ENCODE measurements at places on chromosomes 11 and 22. TPM values are rescaled to one million over a fixed set of nuclear protein-coding genes. Genes with fewer than 3 reads are reported as not detected.

- H3K27ac ChIP-seq, result no peak overlapping the region
- no peaks in the 10 kb centered on the region for H3K36me3 ChIP-seq
- no peak for DNase-seq
- H3K4me1 ChIP-seq, result no peaks in the 10 kb centered on the region
Measured at GRCh38 chr22:29163808-29164207, 41.9 kb upstream of the EMID1 start.

GRCh38 chr22:46900549-46900948 is 138.1 kb downstream of the TBC1D22A start:
- no peaks in the 10 kb centered on the region for H3K36me3 ChIP-seq
- H3K27ac ChIP-seq, result no peak overlapping the region

- H3K27me3 ChIP-seq, result no peaks in the 10 kb centered on the region
- no peak overlapping the region for H3K27ac ChIP-seq
- DNase-seq, result no peak
Measured at GRCh38 chr11:26741036-26741435, 19.2 kb upstream of the SLC5A12 start.

SLC22A6 gene
- not detected for total RNA-seq

DNA sequence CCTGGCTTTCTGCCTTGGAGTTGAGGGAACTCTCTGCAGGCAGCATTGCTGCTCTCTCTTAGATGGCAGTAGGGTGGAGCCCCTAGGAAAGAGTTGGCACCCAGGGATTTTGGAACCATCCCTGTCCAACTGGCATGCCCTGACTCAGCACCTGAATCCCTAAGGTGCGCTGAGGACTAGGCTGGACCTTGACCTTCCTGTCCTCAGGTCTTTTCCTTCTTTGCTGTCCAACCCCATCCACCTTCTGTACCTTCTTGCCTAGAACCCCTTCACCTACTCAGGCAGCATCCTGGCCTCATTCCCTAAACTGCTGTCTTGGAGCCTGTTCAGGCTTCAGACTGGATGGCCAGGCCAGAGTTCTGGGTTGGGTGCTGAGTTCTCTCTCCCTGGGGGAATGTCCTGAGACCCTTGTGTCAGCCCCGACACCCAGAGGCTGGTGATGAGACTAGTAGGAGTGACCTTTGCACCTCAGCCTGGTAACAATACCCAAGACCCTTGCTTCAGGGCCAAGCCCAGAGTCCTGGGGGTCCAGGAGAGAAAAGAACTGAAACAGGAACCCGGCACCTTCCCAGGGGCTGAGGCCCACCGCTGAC is 2.5 kb upstream of the POLD4 start:
- H3K36me3 ChIP-seq, result no peaks in the 10 kb centered on the region
- H3K27ac ChIP-seq, result peak overlapping the region; percentile 98
- H3K4me1 ChIP-seq, result peaks cover 30% of the 10 kb centered on the region
- H3K27me3 ChIP-seq, result no peaks in the 10 kb centered on the region

DNA sequence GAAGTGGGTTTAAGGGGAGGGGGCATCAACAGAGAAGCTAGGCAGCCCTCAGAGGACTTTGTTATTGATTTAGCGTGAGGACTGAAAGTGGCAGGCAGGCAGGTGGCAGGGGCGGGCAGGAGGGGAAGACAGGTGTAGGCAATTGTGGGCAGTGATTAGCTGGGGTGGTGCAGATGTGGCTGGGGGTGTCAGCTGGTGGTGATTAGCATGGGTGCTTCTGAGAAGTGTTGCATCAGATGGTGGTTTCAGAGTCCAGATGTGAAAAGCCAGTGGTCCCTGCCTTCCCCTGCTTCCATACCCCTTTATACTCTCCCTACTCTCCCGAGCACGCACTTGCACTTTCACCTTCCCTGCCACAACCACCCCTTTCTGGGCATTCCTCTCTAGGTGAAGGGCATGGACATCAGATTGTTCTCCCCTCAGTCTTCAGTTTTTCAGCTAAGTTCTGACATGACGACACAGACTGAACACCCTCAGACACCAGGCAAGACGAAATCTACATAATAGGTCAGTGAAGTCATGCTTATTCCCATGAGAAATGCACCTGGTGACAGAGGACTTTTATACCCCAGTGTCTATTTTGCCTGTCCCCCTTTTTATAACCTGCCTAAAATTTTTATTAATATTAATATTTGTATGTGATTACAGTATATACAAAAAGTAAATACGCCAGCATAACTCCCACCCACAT is 435.7 kb upstream of the CADM1 start:
- no peak for DNase-seq
- no peaks in the 10 kb centered on the region for H3K27me3 ChIP-seq
- H3K4me3 ChIP-seq, result no peak overlapping the region
- no peaks in the 10 kb centered on the region for H3K36me3 ChIP-seq
- no peaks in the 10 kb centered on the region for H3K4me1 ChIP-seq
- H3K27ac ChIP-seq, result no peak overlapping the region

FXYD6 gene
- 20.3 TPM for total RNA-seq

DCHS1 gene
- 13.8 TPM for total RNA-seq

MTCH2 gene
- 46.0 TPM for total RNA-seq

DNA sequence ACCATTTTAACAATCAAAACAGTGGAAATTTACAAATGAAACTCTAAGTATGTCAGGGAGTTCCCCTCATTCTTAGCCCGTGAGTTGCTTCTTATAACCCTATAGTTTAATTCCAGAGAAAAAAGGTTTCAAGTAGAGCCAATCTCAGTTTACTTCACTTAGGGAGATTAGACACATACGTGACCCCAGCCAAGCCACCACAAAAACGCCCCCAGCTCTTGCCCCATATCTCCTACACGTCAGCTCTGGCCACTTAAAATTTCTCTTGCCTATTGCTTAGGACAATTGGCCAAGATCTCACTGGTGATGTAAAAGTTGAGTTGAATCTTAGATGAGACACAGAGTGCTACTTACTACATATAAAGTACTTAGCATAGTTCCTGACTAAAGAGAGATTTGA is 166.4 kb downstream of the ETS1 start:
- H3K27me3 ChIP-seq, result no peaks in the 10 kb centered on the region
- H3K27ac ChIP-seq, result no peak overlapping the region
- no peak for DNase-seq
- no peaks in the 10 kb centered on the region for H3K36me3 ChIP-seq

DNA sequence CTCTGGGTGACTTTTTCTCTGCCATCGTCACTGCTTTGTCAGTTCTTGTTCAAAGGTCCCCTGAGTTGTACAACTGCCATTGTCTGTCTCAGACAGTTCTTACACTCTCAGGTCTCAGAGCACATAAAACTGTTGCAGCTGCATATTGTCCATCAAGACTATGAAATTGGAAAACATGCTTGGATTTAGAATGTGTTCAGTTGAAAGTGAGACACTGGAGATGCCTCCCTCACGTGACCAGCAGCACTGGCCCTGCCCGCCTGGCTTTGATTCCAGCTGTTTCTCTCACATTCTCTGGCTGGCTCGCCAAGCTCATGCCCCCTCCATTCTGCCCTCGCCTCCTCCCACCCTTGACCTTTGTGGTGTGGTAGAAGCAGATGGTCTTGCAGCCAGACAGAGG is 244.2 kb downstream of the NTM start:
- H3K4me3 ChIP-seq, result no peak overlapping the region
- no peak for DNase-seq
- no peak overlapping the region for H3K27ac ChIP-seq
- peaks cover 7% of the 10 kb centered on the region for H3K27me3 ChIP-seq

DNA sequence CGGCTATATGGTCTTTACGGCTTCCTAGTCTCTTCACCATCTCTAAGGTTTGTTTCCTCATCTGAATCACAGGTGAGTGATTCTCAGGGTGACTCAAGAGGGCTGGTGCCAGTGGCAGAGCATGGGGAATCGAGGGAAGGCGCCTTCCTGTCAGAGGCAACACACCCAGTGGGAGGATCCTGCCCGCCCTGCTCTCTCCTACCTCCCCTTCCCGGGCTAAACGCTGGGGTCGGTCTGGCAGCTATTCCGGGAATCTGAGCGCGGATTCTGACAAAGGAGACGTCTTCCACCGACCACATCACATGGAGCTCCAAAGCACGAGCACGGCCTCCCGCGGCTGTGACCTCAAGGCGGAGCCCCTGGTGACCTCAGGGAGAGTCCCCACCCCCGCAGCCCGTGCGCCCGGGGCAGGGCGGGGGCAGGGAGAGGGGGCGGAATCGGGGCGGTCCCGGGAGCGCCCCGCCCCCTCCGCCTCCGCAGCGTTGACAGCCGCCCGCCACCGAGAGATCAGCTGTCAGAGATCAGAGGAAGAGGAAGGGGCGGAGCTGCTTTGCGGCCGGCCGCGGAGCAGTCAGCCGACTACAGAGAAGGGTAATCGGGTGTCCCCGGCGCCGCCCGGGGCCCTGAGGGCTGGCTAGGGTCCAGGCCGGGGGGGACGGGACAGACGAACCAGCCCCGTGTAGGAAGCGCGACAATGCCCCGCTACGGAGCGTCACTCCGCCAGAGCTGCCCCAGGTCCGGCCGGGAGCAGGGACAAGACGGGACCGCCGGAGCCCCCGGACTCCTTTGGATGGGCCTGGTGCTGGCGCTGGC is at the start of gene SMPD1:
Gene SMPD1, plus strand, starts transcription at position 570 of the 813 bp plus-strand sequence. Its CDS starts 125 bp downstream, at position 695.
- no peaks in the 10 kb centered on the region for H3K27me3 ChIP-seq
- H3K4me3 ChIP-seq, result peak within 1 kb of the TSS; percentile 86
- H3K4me1 ChIP-seq, result peaks cover 10% of the 10 kb centered on the region
- H3K27ac ChIP-seq, result peak within 1 kb of the TSS; percentile 96

TRIM49 gene
- total RNA-seq, result not detected

- H3K27me3 ChIP-seq, result no peaks in the 10 kb centered on the region
- H3K36me3 ChIP-seq, result peaks cover 8% of the 10 kb centered on the region
- no peak for DNase-seq
- H3K4me3 ChIP-seq, result no peak overlapping the region
- no peak overlapping the region for H3K27ac ChIP-seq
- H3K4me1 ChIP-seq, result peaks cover 6% of the 10 kb centered on the region
Measured at GRCh38 chr22:32409977-32410376, 2.1 kb downstream of the RTCB start.

DNA sequence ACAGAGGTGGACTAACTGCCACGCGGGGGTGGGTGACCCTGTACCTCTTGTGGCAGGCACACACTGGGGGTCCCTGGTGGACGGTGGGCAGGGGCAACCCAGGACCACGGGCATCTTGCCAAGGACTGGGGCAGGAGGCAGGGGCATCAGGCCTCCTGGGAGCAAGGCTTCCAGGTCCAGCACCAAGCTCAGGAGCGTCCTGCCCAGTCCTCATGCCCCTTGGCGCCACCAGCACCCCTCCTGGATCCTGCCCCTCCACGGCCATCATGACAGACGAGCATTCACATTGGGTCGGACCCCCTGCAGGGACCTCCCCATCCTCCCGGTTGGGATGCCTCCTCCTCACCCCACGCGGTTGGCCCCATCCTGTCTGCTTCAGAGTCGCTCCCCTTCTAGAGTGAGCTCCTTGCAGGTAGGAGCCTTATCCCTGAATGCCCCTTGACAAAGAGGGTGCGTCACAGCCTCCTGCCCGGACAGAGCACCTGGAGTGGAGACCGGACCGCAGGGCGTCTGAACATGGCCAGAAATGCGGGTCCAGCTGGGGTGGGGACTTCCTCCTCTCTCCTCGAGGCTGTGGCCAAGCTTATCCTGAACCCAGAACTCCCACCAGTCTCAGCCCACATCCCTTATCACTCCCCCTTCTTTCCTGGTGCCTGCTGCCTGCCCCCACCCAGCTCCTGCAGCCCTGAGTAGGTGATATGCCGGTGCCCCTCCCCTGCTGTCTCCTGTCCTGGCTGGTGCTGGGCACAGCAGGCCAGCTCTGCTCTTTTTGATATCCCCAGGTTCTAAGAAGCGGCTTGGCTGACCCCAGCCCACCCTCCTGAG is 40.3 kb downstream of the IGF2 start:
- peaks cover 4% of the 10 kb centered on the region for H3K4me1 ChIP-seq
- no peak overlapping the region for H3K4me3 ChIP-seq
- peak; percentile 46 for DNase-seq
- H3K27ac ChIP-seq, result no peak overlapping the region

DNA sequence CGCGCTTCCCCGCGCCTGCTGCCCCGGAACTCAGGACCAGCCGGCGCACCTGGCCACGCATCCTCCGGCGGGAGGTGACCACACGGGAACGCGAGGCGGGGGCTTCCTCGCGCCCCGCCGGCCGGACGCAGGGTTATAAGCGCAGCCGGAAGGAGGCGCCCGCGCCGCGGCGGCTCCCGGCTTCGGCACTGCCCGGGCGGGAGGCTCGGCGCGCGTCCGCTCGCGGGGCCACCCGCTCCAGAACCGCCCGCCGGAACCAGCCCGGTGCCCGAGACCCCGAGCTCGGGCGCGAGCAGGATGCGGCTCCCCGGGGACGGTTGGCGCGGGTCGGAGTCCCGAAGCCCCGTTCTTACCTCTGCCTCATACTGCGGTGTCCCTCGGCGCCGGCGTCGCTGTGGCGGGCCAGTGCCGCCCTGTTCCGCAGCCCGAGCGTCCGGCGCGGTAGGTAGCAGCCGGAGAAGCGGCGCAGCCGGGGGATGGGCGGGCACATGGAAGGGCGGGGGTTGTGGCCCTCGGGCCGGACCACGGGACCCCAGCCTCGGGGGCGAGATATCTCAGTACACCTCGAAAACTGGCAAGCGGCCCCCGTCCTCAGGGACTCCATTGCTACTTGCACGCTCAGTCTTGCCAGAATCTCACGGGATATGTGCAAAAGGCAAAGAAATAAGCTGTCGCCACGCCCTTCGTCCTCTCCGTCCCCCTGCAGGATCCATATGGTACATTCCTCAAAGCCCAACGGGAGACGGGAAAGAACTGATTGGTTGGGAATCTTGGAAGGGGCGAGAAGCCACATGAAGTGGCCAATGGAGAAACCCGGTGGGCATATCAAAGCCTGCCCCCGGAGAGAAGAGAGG is 23.1 kb downstream of the MICAL3 start:
- peak overlapping the region; percentile 94 for H3K4me3 ChIP-seq
- H3K4me1 ChIP-seq, result no peaks in the 10 kb centered on the region
- H3K27ac ChIP-seq, result peak overlapping the region; percentile 95
- no peaks in the 10 kb centered on the region for H3K27me3 ChIP-seq

DNA sequence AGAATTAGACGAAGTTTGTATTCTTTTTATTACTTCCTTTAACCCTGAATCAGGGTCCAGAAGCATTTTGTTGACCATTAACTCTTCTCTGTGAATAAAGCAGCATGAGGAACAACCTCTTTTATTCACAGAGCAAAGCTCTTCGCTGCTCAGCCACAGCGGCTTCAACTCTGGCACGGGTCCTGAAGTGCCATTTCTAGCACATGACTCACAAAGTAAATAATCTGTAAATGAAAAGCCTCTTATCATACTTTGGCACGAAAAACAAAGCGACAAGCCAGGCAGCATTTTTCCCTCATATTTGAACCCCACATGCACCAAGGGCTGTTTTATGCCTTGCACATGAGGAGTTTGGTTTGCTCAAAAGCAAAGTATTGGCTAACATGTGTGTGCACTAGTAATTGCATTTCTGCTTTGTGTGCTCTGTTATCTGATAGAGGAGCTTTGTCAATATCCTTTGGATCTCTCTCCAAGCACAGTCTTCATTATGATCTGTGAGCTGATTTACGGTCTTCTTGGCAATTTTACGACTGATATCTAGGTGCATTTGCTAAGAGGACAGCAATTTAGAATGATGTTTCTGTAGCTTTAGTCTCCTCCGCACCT is 33.0 kb upstream of the APOBEC3A start:
- H3K27me3 ChIP-seq, result no peaks in the 10 kb centered on the region
- no peak overlapping the region for H3K4me3 ChIP-seq
- DNase-seq, result peak; percentile 77
